AG04450 (cell line): ENCODE measurements at places on chromosomes 7 and 10.

- no peak for DNase-seq
Measured at GRCh38 chr10:127832501-127832900, 60.2 kb downstream of the CLRN3 start.

- DNase-seq = no peak
Measured at GRCh38 chr7:45920502-45921380, at the start of gene IGFBP3. TSS of gene IGFBP3 (minus strand) at chr7:45921272. CDS start at chr7:45921140, 132 bp downstream.

DNA sequence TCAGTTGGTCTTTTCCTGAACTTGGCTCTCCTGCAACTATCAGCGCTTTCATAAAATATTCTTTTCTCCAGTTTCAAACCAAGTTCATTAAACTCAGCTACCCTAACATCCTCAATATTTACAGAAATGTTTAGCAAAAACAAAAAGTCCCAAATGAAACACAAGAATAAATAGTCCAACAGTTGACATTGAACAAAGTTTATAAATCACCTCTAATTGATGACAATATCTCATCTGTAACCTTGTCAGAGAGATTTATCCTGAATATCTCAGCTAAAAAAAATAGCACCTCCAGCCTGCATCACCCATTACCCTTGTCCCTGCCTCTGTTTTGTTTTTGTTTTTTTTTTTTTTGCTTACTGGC is 76.1 kb downstream of the ANK3 start:
- DNase-seq = no peak

DNA sequence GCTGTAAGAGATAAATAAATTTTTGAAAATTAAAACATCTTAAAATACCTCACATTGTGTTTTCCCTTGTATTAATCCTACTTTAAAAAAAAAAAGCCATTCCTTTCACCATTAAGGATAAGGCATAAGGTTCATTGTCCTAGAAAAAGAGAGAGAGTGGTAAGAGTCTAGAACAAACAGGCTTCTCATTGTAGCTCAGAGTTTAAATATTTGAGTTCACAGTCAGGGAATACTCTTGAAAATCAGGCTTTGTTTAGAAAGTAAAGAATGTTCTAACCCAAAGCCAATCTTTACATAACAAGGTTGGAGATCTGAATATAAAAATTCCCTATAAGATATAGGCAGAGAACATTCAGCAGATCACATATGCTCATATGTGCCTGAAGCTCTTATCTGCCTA is 40.2 kb upstream of the TES start:
- DNase-seq = no peak

DNA sequence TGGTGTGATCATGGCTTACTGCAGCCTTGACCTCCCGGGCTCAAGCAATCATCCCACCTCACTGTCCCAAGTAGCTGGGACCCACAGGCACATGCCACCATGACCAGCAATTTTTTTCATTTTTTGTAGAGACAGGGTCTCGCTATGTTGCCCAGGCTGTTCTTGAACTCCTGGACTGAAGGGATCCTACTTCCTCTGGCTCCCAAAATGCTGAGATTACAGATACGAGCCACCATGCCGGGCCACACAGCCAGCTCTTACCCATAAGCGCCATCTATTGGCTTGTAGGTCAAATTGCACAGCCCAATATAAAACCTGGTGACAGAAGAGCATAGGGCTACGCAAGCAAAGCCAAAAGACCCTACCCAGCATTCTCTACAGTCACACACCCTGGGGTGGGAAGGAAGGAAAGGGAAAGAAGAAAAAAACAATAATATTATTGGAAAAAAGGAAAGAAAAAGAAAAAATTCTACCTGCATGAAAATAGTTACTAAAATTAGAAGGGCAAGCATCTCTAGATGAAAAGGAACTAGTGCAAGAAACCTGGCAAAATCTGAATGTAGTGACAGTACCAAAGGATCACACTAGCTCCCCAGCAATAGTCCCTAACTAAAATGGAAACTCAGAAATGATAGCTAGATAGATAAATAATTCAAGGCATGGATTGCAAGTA is 29.4 kb upstream of the AMPH start:
- no peak for DNase-seq

GRCh38 chr10:5545778-5546710 is 21.3 kb downstream of the CALML3 start:
- DNase-seq = peak; percentile 85

DNA sequence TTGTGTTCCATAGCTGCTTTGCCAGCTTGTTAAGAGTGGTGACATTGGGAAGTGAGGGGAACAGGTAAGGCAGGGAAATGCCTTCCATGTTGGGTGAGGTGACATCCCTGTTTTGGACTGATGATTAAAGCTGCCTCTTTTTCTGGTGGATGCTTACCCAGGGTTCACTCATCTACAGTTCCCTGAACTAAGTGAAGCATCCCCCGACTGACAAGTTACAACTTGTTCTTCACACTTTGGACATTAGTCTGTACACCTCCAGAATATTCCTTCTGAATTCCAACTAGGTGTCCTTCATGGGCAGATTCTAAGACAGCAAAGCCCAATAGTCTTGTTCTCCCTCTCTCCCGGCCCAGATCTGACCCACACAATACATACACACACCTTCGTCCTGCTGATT is 63.4 kb downstream of the HDAC9 start:
- no peak for DNase-seq

GRCh38 chr7:30226614-30227268 is 57.7 kb upstream of the ZNRF2 start:
- DNase-seq = no peak

DNA sequence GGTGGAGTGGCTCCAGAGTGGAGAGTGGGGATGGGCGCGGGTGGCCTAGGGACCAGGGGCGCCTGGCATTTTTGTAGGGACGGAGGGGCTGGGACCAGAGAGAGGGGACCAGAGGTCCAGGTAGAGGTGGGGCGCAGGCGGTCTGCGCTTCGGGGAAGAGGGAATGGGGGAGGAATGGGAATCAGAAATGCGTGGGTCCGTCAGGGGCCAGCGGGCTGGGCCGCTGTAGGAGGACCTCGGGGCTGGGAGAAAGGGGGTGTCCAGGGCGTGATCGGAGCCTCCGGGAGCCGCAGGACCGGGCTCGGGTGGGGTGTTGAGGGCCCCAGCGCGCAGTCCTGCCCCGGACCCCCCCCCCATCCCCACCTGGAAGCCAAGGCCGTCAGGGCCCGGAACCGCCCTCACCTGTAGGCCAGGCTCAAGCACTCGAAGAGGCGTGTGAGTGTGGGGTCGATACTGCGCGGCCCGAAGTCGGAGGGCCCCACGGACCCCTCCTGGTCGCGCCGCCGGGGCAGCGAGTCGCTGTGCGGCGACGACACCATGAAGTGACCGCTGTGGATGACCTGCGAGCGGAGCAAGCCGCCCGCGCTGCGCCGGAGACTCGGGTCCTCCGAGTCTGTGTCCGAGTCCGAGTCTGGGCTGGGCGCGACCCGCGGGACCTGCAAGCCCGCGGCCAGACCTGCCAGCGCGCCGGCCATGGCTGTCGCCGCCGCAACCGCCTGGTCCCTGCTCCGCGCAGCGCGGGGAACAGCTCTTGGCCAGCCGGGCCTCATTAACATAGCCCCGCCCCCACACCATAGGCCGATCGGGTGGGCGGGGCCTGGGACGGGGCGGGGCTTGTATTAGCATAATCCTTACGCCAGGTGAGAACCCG is at the start of gene MLXIPL:
Gene MLXIPL, minus strand, starts transcription at position 725 of the 871 bp plus-strand sequence. Its CDS starts 30 bp downstream, at position 695.
- no peak for DNase-seq

DNA sequence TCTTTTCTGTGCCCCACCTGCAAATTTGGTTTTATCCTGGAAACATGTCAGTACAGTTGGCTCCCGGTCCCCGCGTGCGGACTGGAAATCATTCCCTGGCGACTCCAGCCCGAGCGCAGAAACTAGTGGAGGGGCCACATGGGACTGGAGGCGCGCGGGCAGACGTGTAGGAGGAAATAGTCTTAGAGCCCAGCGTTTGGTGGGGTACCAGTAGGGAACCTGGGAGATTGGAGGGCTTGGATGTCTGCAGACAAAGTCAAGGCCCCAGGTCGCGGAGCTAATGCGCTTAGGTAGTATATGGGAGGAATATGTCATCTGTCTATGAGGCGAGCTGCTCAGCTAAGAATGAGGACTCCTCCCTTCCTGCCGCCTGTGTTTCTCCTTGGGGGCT is 1.3 kb downstream of the GALNT17 start:
- DNase-seq = no peak

GRCh38 chr7:42198296-42198695 is 38.7 kb downstream of the GLI3 start:
- no peak for DNase-seq

DNA sequence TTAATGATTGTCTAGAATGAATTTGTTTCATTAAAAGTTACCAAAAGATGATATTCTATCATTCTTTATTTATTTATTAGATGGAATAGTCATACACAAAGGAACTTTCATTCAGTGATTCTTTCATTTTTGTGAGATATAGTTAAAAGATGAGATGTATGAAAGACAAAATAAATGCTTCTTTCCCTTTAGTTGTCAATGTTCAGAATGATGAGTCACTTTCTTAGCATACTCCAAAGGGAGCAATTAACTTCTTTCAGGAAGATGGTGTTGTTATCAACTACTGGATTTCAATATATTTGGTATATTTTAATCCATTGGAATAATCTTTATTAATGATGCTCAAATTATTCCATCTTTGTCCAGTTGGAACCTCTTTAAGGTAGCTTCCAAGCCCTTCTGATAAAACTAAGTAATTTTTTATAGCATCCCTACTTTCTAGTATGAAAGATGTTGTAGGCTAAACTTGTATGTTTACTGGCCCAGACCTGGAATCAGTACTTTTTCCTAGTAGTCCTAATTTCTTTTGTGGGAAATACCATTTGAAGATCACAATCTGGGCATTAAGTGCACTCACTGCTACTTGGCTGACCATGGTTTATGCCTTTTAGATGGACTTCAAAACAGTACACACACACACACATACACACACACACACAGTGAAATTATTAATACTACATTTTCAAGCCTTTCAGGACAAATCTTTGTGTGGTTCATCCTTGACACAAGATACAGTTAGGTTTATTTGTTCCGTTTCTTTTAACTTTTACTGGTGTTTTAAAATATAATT is 2.5 kb downstream of the GIMAP7 start:
- DNase-seq = no peak

DNA sequence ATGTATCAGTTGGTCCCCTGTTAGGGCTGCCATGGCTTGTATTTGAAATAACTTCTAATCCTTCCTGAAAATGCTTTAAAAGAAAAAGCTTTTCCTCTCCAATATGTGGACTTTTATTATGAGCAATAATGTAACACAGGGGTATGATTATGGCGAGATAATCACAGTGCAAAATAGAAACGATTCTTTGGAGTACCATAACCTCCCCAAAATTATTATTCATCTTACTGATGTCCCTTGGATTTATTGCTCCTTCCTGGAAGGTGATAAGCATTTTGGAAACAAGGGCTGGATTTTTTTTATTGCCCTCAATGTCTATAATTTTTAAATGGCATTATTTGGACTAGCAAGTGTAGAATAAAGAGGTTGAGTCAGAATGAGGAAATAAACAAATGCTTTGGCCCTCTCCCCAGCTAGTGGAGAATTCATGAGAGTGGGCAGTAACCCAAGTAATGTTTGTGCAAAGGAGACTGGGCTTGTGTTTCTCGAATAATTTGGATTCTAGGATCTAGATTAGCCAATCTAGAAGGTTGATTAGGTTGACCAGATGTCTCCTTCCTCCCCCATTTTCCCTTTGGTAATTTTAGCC is 403.9 kb upstream of the CELF2 start:
- peak; percentile 11 for DNase-seq

DNA sequence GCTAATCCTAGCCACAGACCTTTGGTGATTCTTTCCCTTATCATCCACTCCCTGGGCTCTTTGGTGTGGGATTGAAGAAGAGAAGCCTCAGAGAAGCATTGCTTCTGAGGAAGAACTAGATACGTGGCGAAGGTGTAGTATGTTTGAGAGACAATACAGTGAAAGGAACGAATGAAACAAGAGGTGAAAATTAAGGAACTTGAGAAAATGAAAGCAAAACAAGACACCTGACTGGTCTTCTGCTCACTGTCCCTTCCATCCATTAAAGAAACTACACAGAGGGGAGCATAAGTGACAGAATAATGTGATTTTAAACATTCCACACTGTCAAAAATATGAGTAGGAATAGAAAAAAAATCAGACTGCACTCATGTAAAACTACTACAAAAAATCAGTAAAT is 219.6 kb upstream of the NPSR1 start:
- no peak for DNase-seq

DNA sequence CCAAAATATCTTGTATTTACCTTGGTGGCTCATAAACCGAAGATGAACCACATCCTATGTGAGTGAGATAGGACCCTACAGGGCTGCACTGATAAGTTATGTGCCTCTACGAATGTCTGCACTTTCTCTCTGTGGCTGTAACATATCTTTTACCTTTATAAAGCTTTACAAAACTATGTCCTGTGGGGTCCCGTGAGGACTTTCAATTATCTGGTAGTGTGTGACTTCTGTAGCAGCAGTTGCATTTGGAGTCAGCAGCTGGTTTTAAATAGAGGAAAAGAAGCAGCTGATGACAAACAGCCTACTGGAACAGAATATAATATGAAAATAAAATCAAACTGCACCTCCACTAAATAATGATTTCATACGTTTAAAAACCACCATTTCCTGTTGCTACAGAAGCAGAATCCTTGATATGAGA is 222.4 kb upstream of the GNAI1 start:
- DNase-seq = no peak

GRCh38 chr7:30865821-30866220 is 45.8 kb upstream of the AQP1 start:
- no peak for DNase-seq

DNA sequence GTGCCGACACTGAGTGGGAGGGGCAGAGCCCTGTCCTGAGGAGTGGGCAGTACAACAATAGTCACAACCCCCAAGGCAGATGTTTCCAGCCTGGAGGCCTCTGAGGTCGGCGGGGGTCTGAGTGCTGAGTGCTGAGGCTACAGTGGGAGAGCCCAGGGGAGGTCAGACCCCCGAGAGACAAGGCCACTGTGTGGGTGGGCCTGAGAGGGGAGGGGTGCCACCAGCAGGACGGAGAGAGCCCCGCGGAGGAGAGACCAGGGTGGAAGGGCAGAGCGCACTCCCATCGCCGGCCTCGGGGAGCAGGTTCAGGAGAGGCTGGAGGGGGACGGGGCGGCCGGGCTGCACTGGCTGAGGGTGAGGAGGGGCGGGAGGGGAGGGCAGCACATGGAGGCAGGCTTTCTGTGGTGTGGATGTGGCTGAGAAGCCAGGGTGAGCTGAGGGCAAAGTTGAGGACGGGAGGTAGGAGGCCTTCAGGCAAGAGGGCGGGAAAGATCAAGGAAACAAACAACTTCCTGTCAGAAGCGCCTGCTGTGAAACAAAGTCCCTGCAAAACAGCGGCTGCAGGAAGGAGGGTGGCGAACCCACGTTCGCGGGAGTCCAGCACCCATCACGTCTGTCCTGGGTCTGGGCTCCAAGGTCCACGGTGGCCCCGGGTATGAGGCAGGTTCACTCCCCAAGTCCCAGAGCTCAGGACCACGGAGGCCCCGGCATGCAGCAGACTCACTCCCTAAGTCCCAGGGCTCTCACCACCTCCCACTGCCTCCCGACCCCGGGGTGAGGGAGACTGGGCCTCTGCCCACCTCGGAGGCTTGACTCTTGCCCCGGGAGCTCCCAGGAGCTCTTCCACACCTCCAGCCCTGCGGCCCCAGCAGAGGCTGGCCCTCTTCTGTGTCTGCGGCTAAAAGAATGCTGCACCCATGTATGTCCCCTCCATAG is 76.8 kb upstream of the NKX6-2 start:
- DNase-seq = no peak
